GM23248 (cell line): ENCODE measurements at places on chromosomes 7 and 10. TPM values are rescaled to one million over a fixed set of nuclear protein-coding genes. Genes with fewer than 3 reads are reported as not detected.
A peak's percentile ranks its signal among the peaks of the same experiment; 100 is the strongest.

The EVX1 gene
- total RNA-seq: not detected in 2 replicates

DNA sequence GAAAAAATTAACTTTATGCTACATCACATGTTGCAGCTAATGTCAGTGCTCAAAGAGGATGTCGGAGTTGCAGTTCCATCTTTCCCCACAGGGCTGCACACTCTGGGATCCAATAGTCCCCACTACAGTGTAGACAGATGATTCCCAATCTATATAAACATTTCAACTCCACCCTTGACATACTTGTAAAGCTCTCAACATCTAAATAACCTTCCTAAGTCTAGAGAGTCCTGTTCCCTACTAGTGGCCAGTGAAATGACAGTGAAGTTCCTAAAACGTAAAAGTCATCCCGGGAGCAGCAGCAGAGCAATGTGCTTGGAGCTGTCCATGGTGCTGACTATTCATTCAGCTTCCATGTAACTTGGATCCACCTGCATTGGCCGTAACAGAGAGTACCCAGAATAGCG lies 145.1 kb downstream of the GRM8 start:
- no peaks in the 10 kb centered on the region for H3K4me1 ChIP-seq
- DNase-seq: peak; percentile 54
- H3K36me3 ChIP-seq: no peaks in the 10 kb centered on the region
- no peaks in the 10 kb centered on the region for H3K27me3 ChIP-seq
- no peak overlapping the region for H3K27ac ChIP-seq

DNA sequence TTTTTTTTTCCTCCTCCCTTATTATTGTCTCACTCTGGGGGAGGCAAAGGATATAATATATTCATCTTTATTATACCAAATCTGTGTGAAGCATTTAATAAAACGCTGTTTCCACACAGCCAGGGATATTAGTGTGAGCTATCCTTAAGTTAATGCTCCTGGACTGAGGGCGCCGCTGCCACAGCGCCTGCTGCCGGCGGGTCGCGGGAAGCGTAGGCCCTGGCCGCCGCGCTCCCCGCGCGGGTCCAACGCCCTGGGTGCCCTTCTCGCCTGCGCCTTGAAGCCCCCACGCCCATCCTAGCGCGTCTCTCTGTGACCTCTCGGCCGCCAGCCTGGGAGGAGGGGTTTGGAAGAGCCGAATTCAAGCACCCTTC lies 9.5 kb upstream of the LBX1 start:
- H3K36me3 ChIP-seq: no peaks in the 10 kb centered on the region
- no peaks in the 10 kb centered on the region for H3K4me1 ChIP-seq
- H3K27ac ChIP-seq: no peak overlapping the region
- H3K4me3 ChIP-seq: no peak overlapping the region
- DNase-seq: peak; percentile 17
- H3K27me3 ChIP-seq: peaks cover 59% of the 10 kb centered on the region

DNA sequence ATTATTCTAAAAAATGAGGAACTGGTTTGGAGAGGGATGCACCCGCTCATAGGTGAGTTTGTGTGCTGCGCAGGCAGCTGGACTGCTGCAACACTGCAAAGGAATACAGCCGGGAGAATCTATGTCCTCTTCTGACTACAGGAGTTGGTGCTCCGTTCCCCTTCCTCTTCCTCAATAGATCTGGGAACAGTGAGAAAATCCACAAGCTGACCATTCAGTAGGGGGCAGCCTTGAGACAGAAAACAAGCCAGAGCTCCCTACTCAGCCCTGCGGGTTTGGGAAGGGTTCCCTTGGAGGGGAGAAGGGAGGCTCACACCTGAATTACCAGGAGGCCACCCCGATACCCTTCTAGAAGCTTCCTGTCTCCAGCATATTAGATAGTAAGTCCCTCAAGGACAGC lies 87.3 kb upstream of the FOXI2 start:
- no peaks in the 10 kb centered on the region for H3K4me1 ChIP-seq
- H3K4me3 ChIP-seq: no peak overlapping the region
- peak; percentile 1 for DNase-seq
- H3K27me3 ChIP-seq: no peaks in the 10 kb centered on the region

The TAS2R5 gene
- total RNA-seq: not detected in 2 replicates

The KIF20B gene
- total RNA-seq: 7.8 and 8.9 TPM in 2 replicates

DNA sequence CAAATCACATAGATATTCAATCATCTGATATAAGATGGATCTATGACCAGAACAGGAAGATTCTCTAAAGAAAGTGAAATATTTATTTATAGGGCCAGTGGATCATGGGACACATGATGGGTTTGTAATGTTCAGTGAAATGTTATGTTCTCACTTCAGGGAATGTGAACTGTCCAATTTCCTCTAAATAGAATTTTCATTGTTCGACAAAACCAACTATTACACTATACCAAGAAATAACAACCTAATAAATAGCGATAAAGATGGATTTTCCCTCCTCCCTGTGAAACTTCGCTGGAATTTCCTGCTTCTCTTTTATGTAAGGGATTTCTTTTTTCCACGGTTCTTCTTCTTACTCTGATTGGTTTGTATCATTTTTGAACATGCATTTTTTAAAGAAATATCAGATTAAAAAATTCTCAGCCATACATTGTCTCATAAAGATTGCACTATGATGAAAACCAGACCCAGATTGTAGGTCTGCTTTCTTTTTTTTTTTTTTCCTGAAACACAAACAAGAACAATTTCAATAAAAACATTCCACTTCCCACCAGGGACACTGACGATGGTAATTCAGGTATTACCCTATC lies 139.8 kb upstream of the ZEB1 start:
- no peak overlapping the region for H3K27ac ChIP-seq
- no peak for DNase-seq
- no peaks in the 10 kb centered on the region for H3K36me3 ChIP-seq

GRCh38 chr10:73854310-73854709 lies 20.0 kb downstream of the CAMK2G start:
- no peak for DNase-seq
- H3K27me3 ChIP-seq: no peaks in the 10 kb centered on the region
- H3K36me3 ChIP-seq: peaks cover 7% of the 10 kb centered on the region; the same call in 1 of the 2 replicates
- H3K4me1 ChIP-seq: peaks cover 18% of the 10 kb centered on the region
- H3K27ac ChIP-seq: no peak overlapping the region

GRCh38 chr10:98528805-98529183 lies 82.1 kb upstream of the HPS1 start:
- H3K4me3 ChIP-seq: no peak overlapping the region
- H3K27me3 ChIP-seq: no peaks in the 10 kb centered on the region
- peak; percentile 36 for DNase-seq
- H3K36me3 ChIP-seq: no peaks in the 10 kb centered on the region

The SEMA3D gene
- 6.6 and 10.1 TPM in 2 replicates for total RNA-seq

- H3K4me1 ChIP-seq: peaks cover 11% of the 10 kb centered on the region
- H3K4me3 ChIP-seq: no peak overlapping the region
- no peak for DNase-seq
- H3K27ac ChIP-seq: no peak overlapping the region
Observed at GRCh38 chr10:35498693-35499092, 106.4 kb upstream of the GJD4 start.

DNA sequence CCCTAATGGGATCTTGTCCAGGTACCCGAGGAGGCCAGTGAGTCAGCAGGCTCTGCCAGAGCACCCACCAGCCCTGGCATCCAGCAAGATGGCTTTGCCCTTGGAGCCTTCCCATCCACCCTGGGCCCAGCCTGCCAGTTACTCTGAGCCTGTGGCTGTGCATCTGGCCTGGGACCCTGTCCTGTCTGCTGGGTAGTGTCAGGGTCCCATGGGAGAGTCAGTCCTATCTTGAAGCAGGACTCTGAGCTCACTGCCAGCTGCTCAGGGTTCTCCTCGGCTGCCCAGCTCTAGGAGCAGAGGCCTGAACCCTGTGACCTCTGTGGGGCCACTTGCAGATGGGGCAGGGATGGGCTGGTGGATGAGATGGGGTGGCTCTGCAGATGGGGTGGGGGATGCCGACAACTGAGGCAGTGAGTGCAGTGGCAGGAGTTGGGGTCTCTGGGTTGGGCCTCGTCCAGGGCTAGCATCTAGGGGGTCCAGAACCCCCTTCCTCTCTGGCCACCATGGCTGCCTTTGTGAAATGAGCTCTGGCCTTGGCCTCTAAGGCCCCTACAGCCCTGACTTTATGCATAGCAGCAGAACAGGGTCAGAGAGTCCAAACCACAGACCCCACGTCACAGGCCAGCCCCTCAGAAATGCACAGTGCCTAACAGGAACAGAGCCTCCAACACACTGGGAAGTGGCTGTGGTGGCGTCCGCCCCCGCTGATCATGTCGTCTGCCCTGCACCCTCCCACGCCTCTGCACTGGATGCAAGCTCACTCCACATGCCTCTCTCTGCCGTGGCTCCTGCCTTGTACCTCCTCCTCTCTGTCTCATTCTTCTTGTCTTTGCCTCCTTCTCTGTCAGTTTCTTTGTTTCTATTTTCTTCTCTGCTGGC lies 88.1 kb upstream of the RET start:
- no peak overlapping the region for H3K4me3 ChIP-seq
- no peak overlapping the region for H3K27ac ChIP-seq
- H3K36me3 ChIP-seq: no peaks in the 10 kb centered on the region
- no peak for DNase-seq
- H3K27me3 ChIP-seq: peaks cover 10% of the 10 kb centered on the region; the same call in 1 of the 2 replicates

- DNase-seq: peak; percentile 64
- H3K4me3 ChIP-seq: no peak overlapping the region
- no peaks in the 10 kb centered on the region for H3K27me3 ChIP-seq
- H3K27ac ChIP-seq: no peak overlapping the region
- H3K4me1 ChIP-seq: no peaks in the 10 kb centered on the region
Observed at GRCh38 chr10:77328272-77328816, 309.3 kb downstream of the KCNMA1 start.

The CYP3A7 gene
- not detected in 2 replicates for total RNA-seq

- no peak for DNase-seq
- no peaks in the 10 kb centered on the region for H3K4me1 ChIP-seq
- H3K27ac ChIP-seq: no peak overlapping the region
- no peak overlapping the region for H3K4me3 ChIP-seq
Observed at GRCh38 chr7:158991824-158992621, 135.7 kb downstream of the DYNC2I1 start.

DNA sequence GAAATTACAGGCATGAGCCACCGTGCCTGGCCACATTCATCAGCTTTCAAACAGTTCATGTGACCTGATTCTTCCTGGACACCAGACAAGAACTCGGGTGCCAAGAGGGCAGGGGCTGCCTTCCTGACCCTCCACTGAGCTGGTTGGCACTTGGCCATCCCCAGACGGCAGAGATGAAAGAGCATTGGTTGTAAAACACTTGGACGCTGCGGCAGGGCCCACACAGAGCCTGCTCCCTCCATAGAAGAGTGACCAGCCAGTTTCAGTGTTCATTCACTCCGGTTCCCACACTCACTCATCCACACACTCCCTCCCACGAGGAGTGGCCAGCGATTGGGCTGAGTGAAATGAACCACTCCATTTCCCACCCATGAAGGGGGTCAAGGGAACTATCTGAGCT lies 112.3 kb downstream of the ITGB8 start:
- no peak overlapping the region for H3K4me3 ChIP-seq
- no peaks in the 10 kb centered on the region for H3K4me1 ChIP-seq
- DNase-seq: no peak

- no peak overlapping the region for H3K27ac ChIP-seq
- no peak for DNase-seq
- H3K36me3 ChIP-seq: no peaks in the 10 kb centered on the region
- H3K4me1 ChIP-seq: no peaks in the 10 kb centered on the region
- no peaks in the 10 kb centered on the region for H3K27me3 ChIP-seq
Observed at GRCh38 chr7:29639886-29640595, 76.4 kb downstream of the PRR15 start.

GRCh38 chr7:123043642-123044041 lies 48.1 kb upstream of the TAS2R16 start:
- no peaks in the 10 kb centered on the region for H3K27me3 ChIP-seq
- H3K4me1 ChIP-seq: no peaks in the 10 kb centered on the region
- no peak overlapping the region for H3K27ac ChIP-seq
- DNase-seq: no peak
- H3K36me3 ChIP-seq: no peaks in the 10 kb centered on the region

GRCh38 chr10:61888744-61889143 lies 12.8 kb upstream of the ARID5B start:
- H3K27me3 ChIP-seq: no peaks in the 10 kb centered on the region
- no peaks in the 10 kb centered on the region for H3K36me3 ChIP-seq

GRCh38 chr10:101834341-101834740 lies 9.3 kb downstream of the KCNIP2 start:
- no peak overlapping the region for H3K27ac ChIP-seq
- no peaks in the 10 kb centered on the region for H3K27me3 ChIP-seq
- no peak for DNase-seq
- no peaks in the 10 kb centered on the region for H3K36me3 ChIP-seq
- no peak overlapping the region for H3K4me3 ChIP-seq

DNA sequence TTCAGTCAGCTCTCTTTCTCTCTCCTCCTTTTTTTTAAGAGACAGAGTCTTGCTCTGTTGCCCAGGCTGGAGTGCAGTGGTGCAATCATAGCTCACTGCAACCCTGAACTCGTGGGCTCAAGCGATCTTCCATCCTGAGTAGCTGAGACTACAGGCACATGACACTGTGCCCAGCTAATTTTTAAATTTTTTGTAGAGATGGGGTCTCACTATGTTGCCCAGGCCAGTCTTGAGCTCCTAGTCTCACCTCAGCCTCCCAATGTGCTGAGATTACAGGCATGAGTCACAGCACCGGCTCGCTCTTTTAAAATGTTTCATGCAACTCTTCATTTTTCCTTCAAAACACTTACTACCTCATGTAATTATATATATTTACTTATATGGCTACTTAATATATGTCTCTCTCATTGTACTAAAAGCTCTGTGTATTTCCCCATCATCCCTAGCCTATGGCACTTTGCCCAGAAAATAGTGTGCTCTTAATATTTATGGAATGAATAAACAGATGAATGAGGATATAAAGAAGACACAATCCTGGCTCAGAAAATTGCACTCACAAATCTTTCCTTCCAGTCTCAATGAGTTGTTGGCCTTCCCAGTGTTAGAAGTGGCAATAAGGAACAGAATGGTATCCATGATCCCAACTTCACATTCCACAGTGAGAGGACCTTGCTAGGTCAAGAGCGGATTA lies 33.9 kb downstream of the EBLN1 start:
- H3K27me3 ChIP-seq: no peaks in the 10 kb centered on the region
- no peak overlapping the region for H3K27ac ChIP-seq
- H3K4me3 ChIP-seq: no peak overlapping the region

GRCh38 chr10:24310104-24310503 lies 101.2 kb downstream of the KIAA1217 start:
- no peak overlapping the region for H3K4me3 ChIP-seq
- 0 out of 2 replicates have a peak, but pooled peaks cover 8% of the 10 kb centered on the region for H3K27me3 ChIP-seq
- H3K27ac ChIP-seq: no peak overlapping the region
